Activated T-helper 1 cell treated with anti-CD3 and anti-CD28 coated beads, Interleukin-2, amount 50 U/mL, for 16 hours (primary cell): ENCODE measurements at places on chromosomes 3 and 15.

GRCh38 chr3:37173806-37174205 lies 576 bp downstream of the LRRFIP2 start:
- no peak for DNase-seq

DNA sequence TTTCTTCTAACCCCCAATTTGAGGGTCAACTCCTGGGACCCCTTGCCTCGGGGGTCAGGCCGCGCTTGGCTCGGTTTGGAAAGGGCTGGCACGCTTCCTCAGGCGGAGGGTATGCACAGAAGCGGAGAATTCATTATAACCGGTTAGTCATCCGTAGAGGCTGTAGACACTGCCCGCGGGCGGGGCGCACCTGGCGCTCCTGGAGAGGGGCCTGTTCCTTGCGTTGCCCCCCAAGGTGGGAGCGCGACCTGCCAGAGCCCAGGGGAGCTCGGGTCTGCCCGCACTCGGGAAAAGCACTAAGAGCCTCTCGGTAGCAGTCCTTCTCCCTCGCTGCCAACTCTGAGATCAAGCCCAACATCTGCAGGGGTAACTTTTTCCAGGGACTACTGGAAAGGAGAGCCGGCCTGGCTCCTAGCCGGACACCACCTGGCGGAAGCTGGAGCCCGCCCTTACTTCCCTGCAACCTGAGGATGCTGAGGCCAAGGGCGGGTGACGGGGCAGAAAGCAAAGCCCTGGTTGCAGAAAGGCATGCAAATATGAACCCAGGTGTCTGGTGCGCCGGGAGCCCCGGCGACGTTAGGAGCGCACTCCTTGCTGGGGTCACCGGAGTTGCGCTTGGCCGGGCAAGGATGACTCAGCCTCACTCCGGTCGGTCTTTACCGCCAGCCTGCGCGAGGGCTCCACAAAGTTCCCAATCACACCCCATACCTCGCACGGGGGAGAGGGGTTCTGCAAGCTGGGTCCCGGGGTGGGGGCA lies 1.5 kb upstream of the CACNA2D3 start:
- no peak for DNase-seq

DNA sequence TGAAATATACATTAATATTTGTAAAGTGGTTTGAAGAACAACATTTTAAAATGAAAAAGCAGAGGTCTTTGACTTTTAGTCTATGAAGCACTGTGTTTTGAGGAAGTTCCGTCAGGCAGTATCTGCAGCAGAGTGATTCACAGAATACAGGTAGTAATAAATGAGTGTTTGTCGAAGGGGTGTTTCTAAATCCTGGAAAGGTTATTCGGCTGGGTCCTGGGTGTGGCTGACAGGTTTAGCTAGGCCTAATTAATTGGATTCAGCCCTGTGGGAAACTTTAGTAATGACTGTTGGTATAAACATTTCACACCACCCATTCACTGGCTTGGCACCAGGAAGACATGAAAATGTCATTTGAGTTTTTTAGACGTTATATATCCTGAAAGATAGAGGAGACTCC lies 51.3 kb downstream of the TIPARP start:
- DNase-seq: no peak

DNA sequence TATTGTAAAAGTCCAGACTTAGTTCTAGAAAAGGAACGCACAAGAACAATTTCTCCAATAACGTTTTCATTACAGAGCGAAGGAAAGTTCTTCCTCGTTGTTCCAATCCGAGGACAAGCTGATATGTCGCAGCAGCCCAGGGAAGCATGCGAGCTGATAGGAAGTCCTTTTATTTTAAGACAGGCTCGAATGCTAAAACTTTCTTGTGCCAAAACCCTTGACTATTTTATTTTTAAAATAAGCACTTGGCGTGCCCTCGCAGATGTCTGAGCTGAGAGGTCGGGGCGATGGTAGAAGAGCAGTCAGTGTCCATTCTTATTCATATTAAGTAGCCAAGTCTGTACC lies 433 bp upstream of the MITF start:
- DNase-seq: no peak

- no peak for DNase-seq
Measured at GRCh38 chr3:101878589-101878988, 29.3 kb downstream of the NFKBIZ start.

DNA sequence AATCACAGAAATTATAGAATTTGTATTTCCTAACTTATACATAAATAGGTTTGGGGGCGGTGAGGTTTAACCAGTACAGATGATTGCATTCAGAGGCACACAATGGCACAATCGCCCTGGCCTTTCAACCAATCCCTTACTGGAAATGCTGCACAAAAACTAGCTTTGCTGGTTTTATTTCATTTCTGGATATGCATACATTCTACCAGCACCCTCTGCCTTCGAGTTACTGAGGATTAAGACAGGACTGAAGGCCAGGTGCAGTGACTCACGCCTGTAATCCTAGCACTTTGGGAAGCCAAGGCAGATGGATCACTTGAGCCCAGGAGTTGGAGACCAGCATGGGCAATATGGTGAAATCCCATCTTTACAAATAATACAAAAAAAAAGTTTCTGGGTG lies 336.1 kb downstream of the ARRDC4 start:
- no peak for DNase-seq

- no peak for DNase-seq
Measured at GRCh38 chr15:35197306-35197705, 112.2 kb upstream of the NANOGP8 start.
